Cerebellar nuclear complex (tissue), 1 donor: ENCODE measurements at places on chromosomes 3 and 15.

GRCh38 chr15:35690698-35691116, 144.7 kb upstream of the DPH6 start:
- no peak for DNase-seq

DNA sequence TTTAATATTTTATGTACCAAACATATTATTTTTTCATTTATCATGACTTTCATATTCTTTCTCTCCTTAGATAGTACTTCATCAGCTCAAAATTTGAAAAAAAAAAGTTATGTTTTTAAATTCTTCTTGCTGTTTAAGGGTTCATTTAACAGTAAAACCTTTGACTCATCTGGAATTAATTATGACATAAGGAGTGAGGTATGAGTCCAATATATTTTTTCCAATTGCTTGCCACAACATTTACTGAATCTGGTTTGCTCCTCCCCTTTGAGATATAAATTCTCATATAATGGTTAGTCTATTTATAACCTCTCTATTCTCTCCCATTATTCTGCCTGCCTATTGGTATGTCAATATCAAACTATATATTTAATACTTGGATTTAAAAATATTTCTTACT, 387.8 kb downstream of the TUSC7 start:
- DNase-seq = no peak

DNA sequence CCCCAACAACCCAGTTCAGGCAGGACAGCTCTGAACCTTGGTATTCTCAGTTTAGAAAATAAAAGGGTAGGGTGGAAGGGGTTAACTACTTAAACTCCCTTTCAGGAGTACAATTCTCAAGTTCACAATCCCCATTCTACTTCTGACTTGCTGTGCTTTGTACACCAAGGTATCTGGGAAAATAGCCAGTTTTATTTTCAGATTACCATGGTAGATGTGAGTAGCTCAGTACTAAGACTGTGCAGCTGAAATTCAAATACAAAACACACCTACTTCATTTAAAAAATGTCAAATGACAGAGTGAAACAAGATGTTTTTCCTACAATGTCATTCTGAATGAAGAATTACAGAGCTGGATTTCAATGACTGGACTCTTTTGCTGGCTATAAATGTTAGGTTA, 27.4 kb downstream of the SLC7A14 start:
- no peak for DNase-seq

DNA sequence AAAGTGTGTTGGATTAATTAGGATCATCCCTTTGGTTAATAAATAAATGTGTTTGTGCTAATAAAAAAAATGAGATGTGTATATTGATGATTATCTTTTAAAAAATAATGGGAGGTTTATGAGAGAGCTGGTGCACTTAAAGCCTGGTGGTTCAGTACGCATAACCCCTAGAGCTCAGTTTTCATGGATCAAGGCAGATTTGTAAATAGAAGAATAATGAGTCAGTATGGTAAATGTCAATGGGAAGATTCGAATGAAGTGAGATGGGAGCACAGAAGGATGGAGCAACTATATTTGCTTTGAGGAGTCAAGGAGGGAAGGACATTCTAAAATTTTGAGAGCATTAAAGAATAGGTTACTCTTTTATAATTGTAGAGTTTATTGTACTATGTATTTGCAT, 35.4 kb downstream of the AKAP13 start:
- no peak for DNase-seq

- no peak for DNase-seq
These were observed 25.7 kb downstream of the RGMA start for GRCh38 chr15:93063262-93063671.

DNA sequence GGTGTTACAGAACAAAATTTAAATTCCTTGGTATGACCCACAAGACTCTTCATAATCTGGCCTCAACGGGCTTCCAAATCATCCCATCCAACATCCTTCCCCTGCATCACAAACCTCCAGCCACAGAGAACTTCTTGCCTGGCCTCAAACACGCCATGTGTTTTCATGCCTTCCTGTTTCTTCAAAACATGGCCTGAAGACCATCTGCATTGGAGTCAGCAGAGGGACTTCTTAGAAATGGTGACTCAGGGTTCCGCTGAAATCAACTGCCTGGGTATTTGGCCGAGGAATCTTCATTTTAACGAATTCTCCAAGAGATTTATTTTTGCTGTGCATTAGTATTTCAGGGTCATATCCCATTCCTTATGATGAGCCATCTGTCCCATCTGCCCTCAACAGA, 138.1 kb upstream of the RAP2B start:
- DNase-seq = no peak

DNA sequence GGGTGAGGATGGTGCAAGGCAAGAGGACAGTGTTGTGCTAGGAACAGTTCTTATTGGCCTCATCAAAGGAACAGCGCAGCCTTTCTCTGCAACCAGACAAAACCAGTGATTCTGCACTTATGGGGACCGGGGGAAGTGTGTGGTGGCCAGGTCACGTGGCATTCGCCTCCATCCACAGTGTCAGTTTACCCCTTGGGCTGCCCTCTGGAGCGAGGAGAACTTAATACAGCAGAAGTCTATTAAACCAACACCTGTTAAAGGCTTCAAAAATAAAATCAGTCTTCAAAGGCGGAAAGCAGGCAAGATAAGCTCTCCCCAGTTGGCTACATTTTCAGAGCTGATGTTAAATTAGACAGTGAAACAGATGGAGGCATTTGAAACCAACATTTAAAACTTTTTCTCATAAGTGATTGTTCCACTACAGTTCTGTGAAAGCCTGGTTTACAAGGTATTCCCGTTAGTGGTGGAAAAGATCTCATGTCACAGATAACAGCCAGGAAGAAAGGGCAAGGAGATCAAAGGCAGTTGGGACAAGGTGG, 75.2 kb downstream of the LRIG1 start:
- no peak for DNase-seq

- DNase-seq = no peak
These were observed 872.3 kb downstream of the ROBO1 start for GRCh38 chr3:78895528-78895927.

GRCh38 chr3:160106905-160107861, 118.0 kb upstream of the C3orf80 start:
- no peak for DNase-seq

- no peak for DNase-seq
These were observed 116.1 kb downstream of the FAM43A start for GRCh38 chr3:194801461-194802432.

DNA sequence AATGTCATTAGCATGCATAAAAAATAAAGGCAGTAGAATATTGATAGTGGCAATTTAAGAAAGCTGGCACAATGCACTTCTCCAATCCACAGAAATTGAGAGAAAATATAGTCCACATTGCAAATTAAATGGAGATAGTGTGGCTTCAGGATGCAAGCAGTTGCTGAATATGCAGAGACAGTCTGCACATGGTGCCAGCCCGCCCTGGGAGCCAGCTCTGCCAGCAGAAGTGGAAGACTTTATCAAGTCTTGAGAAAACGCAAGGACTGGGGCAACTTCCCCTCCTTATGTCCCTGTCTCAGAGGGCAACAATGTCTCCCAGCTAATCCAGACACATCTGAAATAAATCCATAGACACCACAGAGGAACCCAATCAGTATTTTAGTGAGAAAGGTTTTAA, 57.2 kb downstream of the MB21D2 start:
- DNase-seq = no peak

DNA sequence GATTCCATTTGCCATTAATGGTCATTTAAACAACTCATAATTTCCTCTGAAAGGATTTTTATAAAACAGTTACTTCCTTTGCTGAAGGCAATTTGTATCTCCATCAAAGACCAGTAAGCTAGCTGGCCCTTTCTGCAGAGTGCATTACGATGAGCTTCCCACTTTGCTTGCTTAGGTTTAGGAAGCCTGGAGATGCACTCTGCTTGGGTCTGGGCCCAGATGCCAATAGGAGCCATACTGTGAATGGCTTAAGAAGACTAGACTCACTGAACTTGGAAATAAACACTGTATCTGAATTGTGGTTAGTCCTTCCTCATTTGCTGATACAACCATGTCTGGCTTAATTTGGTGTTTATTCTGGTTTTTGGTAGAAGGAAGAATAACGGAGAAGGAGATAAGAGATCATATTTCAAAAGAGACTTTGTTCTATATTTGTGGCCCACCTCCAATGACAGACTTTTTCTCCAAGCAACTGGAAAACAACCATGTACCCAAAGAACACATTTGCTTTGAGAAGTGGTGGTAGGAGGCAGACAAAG, 38.1 kb downstream of the OXNAD1 start:
- no peak for DNase-seq

- DNase-seq = no peak
These were observed 34.3 kb upstream of the CEMIP start for GRCh38 chr15:80744826-80745225.

DNA sequence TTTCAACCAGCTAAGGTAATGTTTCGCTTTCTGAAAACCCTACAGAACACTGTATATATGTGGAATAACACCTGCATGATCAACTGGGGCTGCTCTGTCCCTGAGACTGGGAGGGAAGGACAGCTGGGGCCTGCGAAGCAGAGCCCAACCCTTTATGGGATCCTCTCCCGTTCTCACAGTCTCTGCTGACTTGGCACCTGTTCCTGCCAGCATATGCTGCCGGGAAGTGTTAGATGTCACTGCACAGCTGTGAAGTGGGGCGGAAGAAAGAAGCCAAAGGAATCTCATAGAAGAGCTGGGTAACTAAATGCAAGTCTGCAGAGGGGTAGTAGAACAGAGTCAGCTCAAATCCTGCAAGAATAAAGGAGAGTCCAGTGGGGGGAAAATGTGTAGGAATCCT, 29.6 kb downstream of the LRRC3B start:
- peak; percentile 88 for DNase-seq

GRCh38 chr15:61064651-61065050, 164.5 kb downstream of the RORA start:
- no peak for DNase-seq

- no peak for DNase-seq
These were observed 2.0 kb upstream of the TPRG1 start for GRCh38 chr3:189169728-189170127.

DNA sequence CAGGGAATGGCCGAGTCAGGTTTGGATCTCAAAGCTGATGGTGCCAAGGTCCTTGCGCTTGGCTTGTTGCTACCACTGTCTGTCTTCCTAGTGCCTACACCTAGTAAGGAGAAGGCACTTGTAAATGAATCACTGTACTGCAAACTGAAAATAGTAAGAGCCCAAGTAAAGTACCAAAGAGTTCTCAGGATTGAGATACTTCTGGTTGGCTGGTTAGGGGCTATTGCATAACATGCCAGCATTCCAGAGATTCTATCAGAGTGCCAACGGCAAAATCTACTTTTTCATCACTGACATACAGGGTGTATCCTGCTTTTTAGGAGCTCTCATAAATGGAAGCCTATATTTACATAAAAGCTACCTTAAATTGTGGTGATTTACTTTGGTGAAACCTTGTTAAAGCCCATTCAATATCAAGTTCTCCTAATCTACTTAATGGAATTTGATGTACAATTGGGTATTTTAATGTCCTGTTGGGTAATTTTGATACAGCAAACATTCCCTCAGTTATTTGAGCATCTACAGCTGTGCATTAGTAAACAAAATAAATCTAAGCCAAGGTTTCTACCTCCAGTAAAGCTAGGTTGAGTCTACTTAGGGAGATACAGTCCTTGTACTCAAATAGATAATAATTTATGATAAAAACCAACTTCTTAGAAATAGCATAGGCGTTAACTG, 30.7 kb upstream of the CHD2 start:
- DNase-seq = no peak

GRCh38 chr3:184666442-184666841, 45.4 kb downstream of the MAGEF1 start:
- DNase-seq = no peak

- DNase-seq = peak; percentile 46
These were observed 415.0 kb downstream of the PDCD6IP start for GRCh38 chr3:34213478-34213877.

- no peak for DNase-seq
These were observed 2.0 kb downstream of the MGLL start for GRCh38 chr3:127820221-127820825.

GRCh38 chr3:184498986-184499606, 62.5 kb upstream of the EPHB3 start:
- no peak for DNase-seq

GRCh38 chr3:128282380-128283196, 129.3 kb downstream of the EEFSEC start:
- no peak for DNase-seq

DNA sequence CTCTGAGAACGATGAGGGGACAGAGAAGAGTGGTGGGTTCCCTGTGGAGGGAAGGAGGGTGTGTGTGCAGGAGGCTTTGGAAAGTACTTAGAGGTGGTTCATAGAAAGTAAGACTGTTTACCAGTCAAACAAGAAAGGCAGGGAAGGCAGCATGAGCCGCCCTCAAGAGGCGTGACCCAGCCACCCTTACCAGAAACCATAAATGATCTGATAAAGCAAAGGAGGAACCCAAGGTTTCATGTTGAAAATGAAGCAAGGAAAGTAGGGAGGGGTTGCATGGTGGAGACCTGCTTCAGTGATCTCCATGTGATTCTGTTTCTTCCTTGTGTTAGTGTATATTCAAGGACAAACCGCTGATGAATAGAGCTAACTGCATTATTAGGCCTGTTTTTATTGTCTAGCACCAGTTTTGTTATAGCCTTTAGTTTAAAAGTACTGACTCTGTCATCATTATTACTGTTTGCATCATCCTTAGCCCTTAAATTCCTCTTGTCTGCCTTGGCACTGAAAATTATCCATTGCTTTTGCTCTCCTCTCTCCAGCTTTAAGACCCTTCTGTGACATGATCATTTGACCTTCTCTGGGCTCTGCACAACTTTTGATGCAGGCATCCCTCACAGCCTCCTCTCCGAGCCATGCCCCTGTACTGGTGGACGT, 96.1 kb downstream of the STAC start:
- DNase-seq = no peak

- DNase-seq = no peak
These were observed 151.2 kb upstream of the CDIN1 start for GRCh38 chr15:36428102-36428845.

DNA sequence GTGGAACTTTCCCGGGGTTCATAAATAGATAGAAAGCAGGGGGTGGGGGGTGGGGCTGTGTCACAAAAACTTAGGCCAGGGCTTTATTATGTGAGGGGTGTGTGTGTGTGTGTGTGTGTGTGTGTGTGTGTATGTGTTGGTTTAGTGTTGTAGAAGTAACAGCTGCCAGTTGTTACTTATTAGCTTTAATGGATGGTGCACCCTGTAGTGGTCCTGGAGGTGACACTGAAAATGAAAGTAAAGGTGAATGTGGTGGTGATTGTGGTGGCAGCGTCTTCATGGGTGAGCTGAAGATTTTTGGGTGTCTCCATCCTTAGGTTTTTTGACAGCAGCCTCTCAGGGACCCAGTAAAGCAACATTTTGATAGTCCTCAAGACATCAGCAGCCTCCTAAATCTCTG, 449.9 kb downstream of the PDCD6IP start:
- DNase-seq = no peak

DNA sequence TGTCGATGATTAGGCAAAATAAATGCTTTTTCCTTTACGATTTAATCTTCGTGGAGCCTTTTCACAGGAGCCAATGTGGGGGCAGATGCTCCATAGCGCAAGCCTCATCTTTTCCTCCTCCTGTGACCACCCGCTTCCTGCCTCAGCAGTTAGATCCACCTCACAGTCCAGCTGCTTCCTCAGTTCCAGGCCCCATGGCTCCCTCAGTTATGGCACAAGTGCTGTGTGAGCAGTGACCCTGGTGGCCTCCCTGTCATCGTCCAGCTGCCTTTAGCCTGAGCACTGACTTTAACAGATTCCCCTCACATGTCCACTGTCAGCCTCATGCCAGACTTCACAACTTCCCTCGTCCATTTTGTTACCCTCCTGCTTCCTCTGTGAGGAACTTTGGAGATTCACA, 424.6 kb upstream of the GBE1 start:
- no peak for DNase-seq

GRCh38 chr3:192339214-192339613, 388.1 kb downstream of the FGF12 start:
- DNase-seq = peak; percentile 8
